T-helper 2 cell treated with Interferon-gamma antibody and Interleukin-4, amounts not matched to agents 5 μg/mL and 100 μg/mL, for 36 hours (primary cell): ENCODE measurements at places on chromosomes 11 and 22.

GRCh38 chr11:61059260-61059752 is 43.0 kb upstream of the CD5 start:
- H3K27me3 ChIP-seq, result no peaks in the 10 kb centered on the region
- peaks cover 70% of the 10 kb centered on the region for H3K4me1 ChIP-seq
- peak overlapping the region; percentile 27 for H3K4me3 ChIP-seq
- H3K27ac ChIP-seq, result peak overlapping the region; percentile 86
- peaks cover 42% of the 10 kb centered on the region for H3K36me3 ChIP-seq

DNA sequence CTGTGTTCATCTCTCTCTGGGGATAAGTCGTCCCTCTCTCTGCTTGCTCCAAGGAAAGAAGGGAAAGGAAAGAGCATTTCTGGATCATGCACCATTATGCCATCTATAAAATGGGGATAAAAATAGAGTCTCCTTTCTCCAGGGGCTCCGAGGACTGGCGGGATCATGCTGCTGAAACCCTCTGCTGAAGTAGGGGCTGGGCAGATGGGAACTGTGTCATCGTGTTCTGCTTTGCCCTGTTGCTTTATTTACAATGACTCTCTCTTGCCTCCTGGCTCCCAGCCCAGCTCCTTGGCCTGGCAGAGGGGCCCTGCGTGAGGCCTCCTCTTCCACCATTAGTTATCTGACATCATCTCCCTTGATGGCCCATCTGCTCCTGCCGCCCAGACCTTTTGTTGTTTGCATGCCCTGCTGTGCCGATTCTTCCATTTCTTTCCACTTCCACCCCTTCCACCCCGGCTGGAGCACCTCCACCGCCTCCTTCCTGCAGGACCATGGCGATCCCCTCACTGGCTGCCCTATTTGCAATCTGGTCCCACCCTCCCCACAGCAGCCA is 200.9 kb downstream of the MYO18B start:
- no peaks in the 10 kb centered on the region for H3K36me3 ChIP-seq
- no peaks in the 10 kb centered on the region for H3K4me1 ChIP-seq
- H3K27ac ChIP-seq, result no peak overlapping the region
- no peak overlapping the region for H3K4me3 ChIP-seq

DNA sequence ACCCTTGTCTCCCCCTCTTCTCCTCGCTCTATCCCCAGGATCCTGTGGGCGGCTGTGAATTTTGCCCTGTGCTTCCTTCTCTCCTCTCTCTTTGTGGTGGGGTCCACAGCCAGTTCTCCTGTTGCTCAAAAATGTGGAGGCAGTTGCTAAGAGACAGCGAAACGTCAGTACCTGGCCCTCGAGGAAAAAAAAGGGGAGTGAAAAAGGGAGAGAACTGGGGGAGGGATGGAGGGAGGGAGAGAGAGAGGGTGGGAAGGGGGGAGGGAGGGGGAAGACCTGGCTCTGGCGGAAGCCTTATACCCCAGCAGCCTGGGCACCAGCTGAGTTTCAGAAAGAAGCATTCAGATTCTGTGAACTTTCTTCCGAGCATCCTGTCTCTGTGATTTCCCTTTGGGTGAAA is 2.1 kb upstream of the LRRC55 start:
- no peaks in the 10 kb centered on the region for H3K36me3 ChIP-seq
- DNase-seq, result no peak

DNA sequence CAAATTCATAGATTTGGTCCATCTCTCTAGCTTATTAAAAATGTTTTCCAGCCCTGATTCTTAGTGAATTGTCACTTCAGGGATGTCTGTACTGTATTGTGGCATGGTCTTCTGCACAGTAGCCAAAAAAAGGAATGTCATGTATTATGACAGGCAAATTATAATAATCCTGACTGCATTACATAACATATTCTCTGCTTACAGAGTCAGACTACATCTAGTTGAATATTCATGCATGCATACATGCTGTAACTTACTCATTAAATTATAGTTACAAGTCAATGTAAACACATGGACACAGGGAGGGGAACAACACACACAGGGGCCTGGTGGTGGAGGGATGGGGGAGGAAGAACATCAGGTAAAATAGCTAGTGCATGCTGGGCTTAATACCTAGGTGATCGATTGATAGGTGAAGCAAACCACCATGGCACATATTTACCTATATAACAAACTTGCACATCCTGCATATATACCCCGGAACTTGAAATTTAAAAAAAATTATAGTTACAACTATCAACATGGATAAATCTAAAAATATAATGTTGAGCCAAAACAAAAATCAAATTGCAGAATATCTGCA is 31.5 kb upstream of the SMCO4 start:
- no peak overlapping the region for H3K4me3 ChIP-seq
- no peak for DNase-seq
- H3K27me3 ChIP-seq, result peaks cover 5% of the 10 kb centered on the region
- H3K36me3 ChIP-seq, result no peaks in the 10 kb centered on the region
